ENCODE measurements at places on chromosomes 1 and 21.

GRCh38 chr1:25958465-25958864 lies 39.4 kb downstream of the PAFAH2 start:
- DNase-seq, result no peak

GRCh38 chr1:220956501-220957232 lies 77.4 kb downstream of the HLX start:
- DNase-seq, result no peak

DNA sequence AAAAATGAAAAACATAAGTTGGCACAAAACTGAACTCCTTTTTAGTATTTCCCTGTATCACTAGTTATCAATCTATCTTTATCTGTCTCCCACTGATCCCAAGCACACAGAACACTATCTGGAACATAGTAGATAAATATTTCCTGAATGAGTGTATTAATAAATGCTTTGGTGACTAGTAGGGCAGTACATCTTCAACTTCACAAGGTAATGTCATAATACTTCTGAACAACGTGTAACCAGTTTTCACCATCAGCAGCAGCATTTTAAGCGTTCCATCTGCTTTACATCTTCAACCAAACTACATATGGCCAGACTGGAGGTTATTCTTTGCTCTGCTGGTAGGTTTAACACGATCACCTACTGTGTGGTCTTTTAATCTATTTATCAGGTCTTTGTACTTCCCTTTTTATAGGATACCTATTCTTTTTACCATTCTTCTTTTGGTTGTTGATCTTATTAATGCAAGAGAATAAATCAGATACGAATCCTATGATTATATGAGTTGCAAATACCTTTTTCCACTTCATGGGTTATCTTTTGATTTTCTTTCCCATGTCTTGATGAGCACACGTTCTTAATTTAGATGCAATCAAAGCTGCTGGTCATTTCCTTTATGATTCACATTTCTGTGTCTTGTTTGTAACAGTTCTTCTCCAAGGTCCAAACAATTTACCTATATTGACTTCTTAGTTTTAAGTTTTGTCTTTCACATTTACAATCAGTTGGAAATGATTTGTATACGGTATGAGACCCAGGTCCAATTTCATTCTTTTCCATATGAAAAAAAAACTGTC lies 16.3 kb downstream of the GPBP1L1 start:
- no peak for DNase-seq

DNA sequence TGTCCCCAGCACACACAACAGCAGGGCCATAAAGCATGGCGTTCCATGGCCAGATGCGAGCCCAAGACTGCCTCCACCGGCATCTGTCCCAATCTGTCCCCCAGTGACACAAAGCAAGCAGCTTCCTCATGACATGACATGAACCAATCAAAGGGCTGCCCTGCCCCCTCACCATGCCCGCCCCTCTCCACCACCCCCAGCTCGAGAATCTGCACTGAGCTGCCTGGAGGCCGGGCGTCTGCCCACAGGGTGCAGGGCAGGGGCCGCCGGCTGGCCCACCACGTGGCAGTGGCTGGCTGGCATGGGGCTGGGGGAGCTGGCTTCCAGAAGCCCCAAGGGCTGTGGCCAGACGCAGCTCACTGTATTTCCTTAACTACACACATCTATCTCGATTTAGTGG lies 27.8 kb downstream of the WNT9A start:
- no peak for DNase-seq

GRCh38 chr1:109248444-109248796 lies 919 bp upstream of the CELSR2 start:
- no peak for DNase-seq

- DNase-seq, result no peak
Observed at GRCh38 chr1:208598021-208598420, 353.8 kb upstream of the PLXNA2 start.

GRCh38 chr1:154831462-154831861 lies 38.6 kb downstream of the KCNN3 start:
- DNase-seq, result no peak

DNA sequence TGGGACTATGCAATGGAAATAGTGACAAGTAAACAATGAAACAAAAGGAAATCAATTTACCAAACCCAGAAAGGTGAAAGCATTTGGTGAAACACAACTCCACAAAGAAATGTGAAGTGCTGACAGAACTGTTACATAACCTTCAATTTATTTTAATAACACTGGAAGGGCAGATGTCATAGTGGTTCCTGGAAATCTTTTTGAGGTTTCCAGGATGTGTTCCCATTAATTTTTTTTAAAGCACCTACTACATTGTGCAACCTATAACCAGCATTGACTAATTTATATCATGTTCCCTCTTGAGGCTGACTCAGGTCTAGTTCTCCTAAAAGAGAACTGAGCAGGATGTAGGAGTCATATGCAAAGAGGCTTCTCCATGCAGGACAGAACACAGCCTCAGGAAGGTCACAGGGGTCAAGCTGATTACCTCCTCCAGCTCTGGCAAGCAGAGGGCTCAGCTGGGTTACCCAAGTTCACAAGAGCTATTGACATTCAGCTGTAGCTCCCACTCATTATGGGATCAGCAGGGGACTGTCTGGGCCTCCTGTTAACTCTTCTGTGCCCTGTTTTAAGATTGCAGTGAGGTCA lies 157.1 kb upstream of the NRIP1 start:
- DNase-seq, result peak; percentile 78

- DNase-seq, result no peak
Observed at GRCh38 chr1:54542120-54542961, 5.7 kb upstream of the ACOT11 start.

- DNase-seq, result no peak
Observed at GRCh38 chr1:14479865-14480264, 118.6 kb upstream of the KAZN start.

GRCh38 chr1:208054911-208055379 lies 144.0 kb upstream of the CD34 start:
- DNase-seq, result no peak

DNA sequence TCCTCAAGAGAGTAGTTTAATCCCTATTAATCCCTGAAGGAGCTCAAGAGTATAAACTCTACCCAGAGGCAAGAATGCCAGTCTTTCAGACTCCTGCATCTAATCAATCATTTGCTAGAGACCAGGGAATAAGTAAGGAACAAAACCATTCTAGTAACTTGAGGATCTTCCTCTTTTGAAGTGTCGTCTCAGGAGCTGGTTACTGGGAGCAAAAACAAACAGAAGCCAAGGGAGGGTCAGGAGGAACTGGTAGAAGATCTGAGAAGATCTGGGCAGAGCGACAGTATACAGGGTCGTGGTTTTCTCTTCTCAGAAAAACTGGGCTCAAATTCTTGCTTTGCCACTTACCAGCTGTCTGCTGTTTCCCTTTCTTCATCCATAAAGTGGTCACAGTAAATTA lies 69.3 kb downstream of the RPS6KA1 start:
- no peak for DNase-seq

- no peak for DNase-seq
Observed at GRCh38 chr1:5891137-5891536, 101.1 kb downstream of the NPHP4 start.

GRCh38 chr1:232585486-232585885 lies 44.4 kb downstream of the SIPA1L2 start:
- no peak for DNase-seq

DNA sequence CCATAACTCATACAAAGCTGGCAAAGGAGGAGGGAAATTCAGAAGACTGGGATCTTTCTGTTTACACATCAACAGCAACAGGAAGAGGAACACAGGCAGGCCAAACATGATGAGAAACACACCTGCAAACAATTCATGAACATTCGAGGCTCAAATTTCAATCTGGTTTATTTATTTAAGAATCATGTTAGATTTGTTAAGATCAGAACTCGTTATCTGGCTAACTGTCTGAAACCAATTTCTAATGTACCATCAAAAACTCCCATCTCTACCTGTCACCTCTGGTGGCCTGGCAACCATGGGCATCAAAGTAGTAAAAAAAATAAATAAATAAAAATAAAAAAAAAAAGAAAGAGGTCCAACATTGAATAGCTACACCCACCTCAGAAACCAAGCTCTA lies 9.8 kb downstream of the LBR start:
- DNase-seq, result no peak

- peak; percentile 78 for DNase-seq
Observed at GRCh38 chr1:61215676-61216289, 133.4 kb downstream of the NFIA start.

- DNase-seq, result peak; percentile 83
Observed at GRCh38 chr1:234970731-234971476, 157.7 kb downstream of the TOMM20 start.

DNA sequence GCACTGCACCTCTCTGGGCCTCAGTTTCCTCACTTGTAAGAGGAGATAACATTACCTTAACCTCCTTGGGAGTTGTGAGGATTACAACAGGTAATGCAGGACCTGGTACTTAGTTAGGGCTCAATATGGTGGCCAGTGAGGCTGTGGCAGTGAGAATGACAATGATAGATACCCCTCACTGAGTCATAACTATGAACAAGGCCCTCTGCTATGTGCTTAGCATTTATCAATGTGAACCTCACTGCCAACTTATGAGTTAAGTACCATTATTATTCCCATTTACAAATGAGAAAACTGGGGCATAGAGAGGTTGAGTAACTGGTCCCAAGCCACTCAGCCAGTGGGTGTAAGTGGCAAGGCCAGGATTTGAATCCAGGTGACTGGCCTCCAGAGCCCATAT lies 64.4 kb downstream of the HMGB4 start:
- no peak for DNase-seq

GRCh38 chr1:229148041-229148671 lies 122.8 kb upstream of the RAB4A start:
- DNase-seq, result no peak

All from left lobe of liver (tissue), 2 donors.